AG04450 (cell line): ENCODE measurements at places on chromosomes 3 and 15.
A peak's percentile ranks its signal among the peaks of the same experiment; 100 is the strongest.

- no peak for DNase-seq
These were observed 16.2 kb downstream of the FGD5 start for GRCh38 chr3:14834807-14835466.

DNA sequence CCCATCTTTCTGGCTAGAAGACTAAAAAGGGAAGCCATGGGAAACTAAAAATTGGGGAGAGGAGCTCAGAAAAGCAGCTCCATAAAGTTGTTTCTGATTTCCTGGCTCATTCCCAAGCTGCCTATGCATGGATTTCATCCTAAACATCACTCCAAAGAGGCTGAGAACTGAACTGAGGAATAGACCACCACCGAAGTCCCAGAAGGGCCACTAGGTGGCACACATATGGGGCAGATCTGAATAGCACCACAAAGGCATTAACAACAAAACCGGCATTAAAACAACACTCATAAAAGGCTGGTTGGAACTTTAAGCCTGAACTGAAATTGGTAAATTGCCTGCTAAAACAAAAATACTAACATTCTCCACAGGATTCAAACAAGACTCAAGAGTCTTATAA, 106.3 kb downstream of the PLD1 start:
- no peak for DNase-seq

GRCh38 chr15:82946155-82946701, 6.3 kb downstream of the HOMER2 start:
- no peak for DNase-seq

- peak; percentile 15 for DNase-seq
These were observed 210.9 kb upstream of the KCNMB2 start for GRCh38 chr3:178325330-178325729.

- DNase-seq = no peak
These were observed 179.3 kb upstream of the CHRM5 start for GRCh38 chr15:33788906-33789540.

- no peak for DNase-seq
These were observed 459.7 kb upstream of the EPHA6 start for GRCh38 chr3:96354742-96355141.

DNA sequence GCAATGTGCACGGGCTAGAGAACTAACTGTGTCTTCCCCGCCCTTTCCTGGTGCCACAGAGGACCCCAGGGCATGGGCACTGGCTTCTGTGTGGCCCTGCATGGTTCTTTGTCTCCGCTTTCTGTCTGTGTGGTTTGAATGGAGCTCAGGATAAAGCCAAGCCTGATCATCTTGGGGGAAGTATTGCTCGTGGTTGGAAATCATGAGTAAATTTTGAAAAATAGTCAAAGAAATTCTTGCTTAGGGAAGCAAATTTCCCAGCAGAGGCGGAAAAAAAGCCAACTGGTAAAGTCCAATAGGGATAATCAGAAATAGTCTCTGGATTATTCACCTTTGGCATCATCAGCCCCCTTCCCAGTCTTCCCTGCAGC, 55.4 kb downstream of the MAGEF1 start:
- DNase-seq = no peak

- DNase-seq = no peak
These were observed 2.6 kb downstream of the RBMS3 start for GRCh38 chr3:29283231-29284119.

DNA sequence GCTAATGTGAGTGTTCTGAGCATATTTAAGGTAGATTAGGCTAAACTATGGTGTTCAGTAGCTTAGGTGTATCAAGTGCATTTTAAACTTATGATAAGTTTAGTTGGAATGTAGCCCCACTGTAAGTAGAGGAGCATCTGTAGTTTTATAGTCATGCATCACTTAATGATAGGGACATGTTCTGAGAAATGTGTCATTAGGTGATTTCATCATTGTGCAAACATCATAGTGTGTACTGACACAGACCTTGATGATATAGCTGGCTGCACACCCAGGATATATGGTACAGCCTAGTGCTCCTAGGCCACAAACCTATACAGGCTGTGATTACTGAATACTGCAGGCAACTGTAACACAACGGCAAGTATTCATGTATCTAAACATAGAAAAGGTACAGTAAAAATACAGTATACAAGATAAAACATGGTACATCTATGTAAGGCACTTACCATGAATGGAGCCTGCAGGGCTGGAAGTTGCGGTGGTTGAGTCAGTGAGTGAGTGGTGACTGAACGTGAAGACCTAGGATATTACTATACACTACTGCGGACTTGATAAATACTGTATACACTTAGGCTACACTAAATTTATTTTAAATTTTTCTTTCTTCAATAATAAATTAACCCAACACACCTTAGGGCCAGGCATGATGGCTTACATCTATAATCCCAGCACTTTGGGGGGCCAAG, 17.9 kb downstream of the DNAH1 start:
- DNase-seq = no peak

DNA sequence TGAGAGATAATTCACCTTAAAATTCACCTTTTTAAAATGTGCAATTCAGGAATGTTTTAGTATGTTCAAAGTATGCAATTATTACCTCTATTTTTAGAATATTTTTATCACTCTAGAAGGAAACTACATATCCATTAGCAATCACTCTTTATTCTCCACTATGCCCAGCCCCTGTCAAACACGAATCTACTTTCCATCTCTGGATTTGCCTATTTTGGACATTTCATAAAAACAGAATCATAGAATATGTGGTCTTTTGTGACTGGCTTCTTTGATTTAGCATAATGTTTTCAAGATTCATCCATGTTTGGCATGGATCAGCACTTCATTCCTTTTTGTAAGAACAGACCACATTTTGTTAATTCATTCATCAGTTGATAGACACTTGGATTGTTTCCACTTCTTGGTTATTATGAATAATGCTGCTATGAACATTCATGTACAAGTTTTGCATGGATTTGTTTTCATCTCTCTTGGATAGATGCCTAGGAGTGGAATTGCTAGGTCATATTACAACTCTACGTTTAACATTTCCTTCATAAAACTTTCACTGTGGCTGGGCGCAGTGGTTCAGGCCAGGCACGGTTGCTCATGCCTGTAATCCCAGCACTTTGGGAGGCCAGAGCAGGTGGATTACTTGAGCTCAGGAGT, 12.7 kb downstream of the HMCES start:
- DNase-seq = no peak

- no peak for DNase-seq
These were observed 103.3 kb downstream of the WDR76 start for GRCh38 chr15:43930079-43930478.

DNA sequence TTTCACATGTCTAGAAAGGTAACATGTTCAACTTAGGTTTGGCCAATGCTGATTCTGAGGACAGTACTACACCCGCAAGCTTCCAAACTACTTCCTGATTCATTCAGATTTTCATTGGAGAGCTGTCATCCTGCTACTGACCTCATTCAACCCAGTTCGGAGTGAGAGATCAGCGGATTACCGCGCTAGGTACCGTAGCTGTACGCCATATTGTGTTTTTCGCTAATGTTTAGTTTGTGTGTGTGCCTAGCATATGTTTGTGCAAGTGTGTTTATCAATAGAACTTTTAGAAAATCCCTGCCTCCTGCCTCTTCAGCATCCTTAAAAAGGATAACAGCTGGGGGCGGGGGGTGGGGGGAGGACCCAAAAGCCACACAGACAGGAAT, 1.1 kb downstream of the ZBTB20 start:
- DNase-seq = peak; percentile 33

DNA sequence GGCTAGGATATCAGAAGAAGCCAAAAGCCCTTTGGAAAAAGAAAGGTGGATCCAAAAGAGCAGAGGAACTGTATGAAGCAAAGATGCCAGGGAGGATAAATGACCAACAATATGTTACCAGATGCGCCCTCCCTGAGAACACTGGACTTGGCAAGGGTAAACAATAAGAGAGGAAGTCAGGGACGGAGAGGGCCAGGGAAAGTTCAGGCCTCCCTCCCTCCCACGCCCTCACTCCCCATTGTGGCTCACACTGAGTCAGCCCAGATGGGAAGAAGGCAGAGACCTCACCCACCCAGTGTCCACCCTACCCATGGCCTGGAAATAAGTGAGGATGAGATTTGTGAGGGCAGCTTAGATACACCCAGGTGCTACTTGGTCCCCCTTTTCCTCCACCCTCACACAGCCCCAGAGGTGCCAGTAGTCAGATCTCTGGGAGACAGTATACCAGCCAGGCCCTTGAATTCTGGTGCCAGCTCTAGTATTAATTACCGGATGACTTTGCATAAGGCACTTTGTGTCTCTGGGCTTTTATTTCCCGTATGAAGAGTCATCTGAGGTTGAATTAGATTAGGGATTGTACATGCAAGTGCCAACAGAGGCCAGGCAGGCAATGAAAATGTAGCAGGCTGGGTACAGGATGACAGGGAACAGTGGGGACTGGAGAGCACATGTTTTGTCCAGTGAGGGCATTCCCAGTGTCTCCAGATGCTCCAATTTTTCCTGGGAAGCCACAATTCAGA, 35.1 kb upstream of the FRMD4B start:
- no peak for DNase-seq

DNA sequence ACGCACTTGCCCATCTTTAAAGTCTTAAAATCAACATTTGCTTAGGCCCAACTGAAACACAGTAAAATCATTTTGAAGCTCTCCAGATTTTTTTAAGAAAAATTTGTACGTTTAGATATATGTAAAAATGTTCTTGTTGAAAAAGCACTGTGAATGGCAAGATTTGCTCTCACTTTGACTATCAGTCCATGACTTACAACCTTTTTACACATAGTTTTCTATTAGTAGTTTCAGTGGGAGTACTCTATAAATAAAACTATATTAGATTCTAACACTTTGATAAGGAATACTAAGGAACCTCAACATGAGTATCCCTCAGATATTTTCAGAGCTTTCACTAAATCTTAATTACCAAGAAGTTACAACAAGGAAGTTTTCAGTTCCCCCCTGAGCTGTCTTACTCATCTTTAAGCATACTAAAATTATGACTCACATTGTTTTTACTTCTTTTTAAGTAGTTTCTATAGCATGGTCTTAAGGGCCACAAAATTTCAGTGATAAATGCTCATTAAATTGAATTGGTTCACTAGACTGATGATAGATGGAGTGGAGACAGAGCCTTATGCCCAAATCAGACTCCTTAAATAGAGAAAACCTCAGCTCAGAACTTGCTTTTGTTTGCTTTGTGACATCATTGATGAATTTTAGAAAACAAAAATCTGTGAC, 31.6 kb upstream of the RAP2B start:
- DNase-seq = no peak

DNA sequence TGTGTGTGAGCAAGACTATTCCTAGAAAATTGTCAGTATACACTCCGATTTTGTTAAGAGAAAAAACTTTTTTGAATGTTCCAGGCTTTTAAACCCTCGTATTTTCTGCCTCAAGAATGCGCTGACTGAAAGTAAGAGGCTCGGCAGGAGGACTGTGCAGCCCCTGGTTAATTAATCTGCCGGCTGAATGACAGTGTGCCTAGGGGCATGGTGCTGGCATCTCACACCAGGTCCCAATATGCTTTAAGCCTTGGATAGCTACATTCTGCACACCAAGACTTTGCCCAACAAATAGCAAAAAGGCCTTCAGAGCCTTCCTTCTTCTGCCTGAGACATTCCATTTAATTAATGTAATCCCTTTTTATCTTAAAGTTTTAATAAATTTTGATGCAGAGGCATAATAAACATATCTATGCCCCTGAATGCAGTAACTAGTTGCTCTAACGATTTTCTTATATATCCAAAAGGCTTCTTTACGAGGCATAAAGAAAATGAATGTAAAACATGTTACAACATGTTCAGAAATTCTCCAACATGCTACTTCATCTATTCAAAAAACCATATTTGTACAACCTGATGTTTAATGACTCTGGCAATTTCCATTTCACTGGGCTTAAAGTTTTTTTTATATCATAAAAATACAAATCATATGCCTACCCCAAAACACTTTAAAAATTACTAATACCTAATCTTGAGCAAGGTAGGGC, 37.9 kb downstream of the DPH6 start:
- no peak for DNase-seq

- DNase-seq = no peak
These were observed 148.1 kb downstream of the ZNF621 start for GRCh38 chr3:40672861-40673260.

- DNase-seq = no peak
These were observed 36.8 kb upstream of the DHX36 start for GRCh38 chr3:154361099-154361498.

- DNase-seq = no peak
These were observed 498 bp downstream of the PDE12 start for GRCh38 chr3:57556459-57557084.

GRCh38 chr3:157502916-157503595, at the start of gene VEPH1:
Gene VEPH1 (minus strand): TSS chr3:157503416. CDS start chr3:157495349, 8,067 bp downstream.
- DNase-seq = peak; percentile 26

DNA sequence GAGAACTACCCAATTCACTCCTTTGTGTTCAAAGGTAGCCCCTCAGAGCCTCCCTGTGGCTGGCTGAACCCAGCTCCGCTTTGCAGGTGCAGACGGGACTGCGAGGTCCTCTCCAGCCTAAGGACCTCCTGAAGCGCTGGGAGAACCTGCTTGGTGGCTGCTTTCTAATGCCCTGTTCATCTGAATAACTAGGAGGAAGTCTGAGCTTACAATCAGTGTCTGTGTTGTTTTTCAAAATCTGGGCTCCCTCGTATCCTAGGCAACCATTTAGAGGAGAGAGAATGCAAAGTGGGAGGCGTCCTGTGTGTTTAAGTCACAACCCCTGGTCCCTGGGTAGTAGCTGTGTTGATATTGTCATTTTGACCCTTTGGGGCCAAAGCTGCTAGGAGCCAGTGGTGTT, 99.9 kb downstream of the GABRG3 start:
- no peak for DNase-seq

GRCh38 chr3:3589715-3590130, 209.5 kb upstream of the LRRN1 start:
- no peak for DNase-seq

- no peak for DNase-seq
These were observed 79.4 kb downstream of the ANXA2 start for GRCh38 chr15:60318216-60318867.

DNA sequence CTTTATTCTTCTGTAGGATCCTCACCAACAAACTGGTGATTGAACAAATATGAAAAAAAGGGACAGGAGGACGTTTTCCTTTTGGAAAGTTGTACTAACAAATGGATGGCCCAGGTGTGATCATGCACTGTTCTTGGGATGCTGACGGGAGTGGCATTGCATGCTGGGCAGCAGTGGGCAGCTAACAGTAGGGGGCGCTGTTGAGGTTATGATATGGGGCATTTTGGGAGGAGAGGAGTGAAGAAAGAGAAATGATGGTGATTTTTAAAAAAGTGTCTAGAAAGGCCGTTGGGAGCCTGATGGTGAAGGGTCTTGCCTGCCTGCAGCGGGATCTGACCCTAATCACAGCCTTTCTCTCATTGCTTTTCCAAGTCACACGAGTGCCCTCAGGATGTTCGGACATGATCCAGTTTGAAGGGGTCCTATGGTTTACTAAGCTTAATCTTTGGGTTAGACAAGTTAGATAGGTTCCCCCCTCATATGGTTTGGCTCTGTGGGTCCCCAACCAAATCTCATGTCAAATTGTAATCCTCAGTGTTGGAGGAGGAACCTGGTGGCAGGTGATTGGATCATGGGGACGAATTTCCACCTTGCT, 46.2 kb upstream of the PRTG start:
- no peak for DNase-seq

DNA sequence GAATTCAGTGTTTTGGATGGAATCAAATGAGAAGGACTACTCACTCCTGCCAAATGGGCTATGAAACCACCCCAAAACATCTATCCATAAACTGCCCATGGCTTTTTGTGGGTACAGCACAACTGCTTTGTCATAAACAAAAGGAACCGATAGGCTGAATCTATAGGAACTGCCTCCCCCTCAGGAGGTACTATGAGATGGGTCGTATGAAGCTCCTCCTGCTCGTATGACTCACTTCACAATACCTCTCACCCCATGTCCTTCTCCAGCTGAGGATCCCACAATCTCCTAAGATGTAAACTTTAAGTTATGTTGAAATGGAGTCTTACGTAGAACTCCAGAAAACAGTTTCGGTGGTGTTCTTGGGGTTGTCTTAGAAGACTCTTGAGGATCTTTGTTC, 129.9 kb upstream of the SAMMSON start:
- peak; percentile 92 for DNase-seq
